Adipocyte (in vitro differentiated cells): ENCODE measurements at places on chromosomes 16 and 17.

GRCh38 chr17:77451894-77452852 is 311.4 kb downstream of the SEC14L1 start:
- peak; percentile 88 for DNase-seq

DNA sequence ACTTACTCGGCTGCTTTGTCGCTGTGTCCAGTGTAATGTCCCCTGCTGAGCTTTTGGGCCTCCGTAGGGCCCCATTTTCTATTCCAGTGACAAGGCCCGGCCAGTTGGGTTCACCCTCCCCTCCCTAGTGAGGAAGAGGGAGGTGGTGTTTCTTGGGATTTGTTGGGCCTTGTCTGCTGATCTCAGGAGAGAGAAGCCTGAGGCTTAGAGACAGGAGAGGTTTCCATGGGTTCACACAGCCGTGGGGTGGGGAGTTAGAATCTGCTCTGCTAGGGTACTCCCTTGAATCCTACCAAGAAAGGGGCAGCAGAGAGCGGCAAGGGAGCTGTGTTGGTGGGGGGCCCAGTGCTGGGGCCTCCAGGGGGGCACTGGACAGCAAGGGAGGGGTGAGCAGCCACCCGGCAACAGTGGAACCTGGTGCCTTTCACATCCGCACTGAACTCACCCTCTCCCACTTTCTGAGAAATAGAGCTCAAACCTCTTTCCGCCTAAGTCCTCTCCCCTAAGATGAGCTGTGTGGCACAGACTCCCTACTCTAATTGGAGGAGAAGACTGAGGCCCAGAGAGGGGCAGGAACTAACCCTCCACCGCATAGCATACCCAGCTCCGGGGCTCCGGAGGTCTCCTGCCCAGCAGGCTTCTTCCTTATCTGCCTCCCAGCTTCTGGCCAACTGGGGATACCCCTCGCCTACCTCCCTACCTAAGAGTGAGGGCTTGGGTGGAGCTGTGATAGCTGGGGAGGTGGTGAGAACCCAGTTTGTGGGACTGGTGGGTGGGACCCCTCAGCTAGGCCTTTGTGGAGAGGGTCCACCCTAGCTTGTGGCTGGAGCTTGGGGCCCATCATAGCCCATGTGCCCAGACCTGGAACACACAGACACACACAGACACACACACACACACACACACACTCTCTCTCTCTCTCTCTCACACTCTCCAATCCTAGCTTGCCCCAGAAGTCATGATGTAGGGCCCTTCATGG is 6.8 kb downstream of the TBKBP1 start:
- no peak for DNase-seq

DNA sequence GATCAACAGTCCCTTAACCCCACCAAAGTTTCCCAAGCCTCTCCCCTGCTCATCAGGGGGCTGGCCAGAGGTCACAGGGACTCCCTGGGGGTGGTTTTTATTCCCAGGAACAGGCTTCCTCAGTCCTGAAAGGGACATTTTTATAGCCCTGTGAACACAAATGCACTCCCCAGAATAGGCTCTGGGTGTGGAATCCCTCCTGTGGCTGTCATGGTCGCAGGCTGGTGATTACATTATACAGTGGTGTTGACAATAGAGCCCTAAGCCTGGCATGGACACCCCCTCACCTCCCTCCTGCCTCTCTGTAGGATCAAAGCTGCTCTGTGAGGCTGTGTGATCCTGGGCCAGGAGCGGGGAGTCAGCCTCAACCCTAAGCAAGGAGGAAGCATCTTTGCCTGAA is 1.4 kb upstream of the CA4 start:
- DNase-seq: no peak

- peak; percentile 87 for DNase-seq
Observed at GRCh38 chr16:1105888-1106620, 10.0 kb upstream of the C1QTNF8 start.

GRCh38 chr17:38798614-38799500 is 499 bp downstream of the PIP4K2B start:
- peak; percentile 73 for DNase-seq

DNA sequence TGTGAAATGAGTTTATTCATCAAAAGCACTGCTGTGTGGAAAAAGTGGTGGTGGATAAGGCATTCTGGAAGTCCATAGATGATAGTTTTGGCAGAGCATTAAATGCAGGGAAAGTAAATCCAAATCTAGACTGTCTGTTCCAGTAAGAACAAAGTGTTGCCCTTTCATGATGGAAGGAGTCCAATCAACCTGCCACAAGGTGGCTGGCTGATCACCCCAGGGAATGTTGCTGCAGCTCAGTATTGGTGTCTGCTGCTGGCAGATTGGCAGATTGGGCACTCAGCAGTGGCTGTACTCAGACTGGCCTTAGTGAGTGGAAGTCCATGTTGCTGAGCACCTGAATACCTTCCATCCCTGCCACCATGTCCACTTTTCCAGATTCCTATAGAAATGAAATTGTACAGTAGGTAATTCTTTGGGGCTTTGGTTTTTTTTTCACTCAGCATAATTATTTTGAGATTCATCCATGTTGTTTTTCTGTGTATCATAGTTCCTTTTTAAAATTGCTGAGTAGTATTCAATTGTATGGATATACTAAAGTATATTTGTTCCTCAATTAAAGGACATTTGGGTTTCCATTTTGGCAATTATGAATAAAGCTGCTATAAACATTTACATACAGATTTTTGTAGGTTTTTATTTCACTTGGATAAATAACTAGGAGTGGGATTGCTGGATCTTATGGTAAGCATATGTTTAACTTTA is 14.3 kb downstream of the DYNLL2 start:
- DNase-seq: no peak

DNA sequence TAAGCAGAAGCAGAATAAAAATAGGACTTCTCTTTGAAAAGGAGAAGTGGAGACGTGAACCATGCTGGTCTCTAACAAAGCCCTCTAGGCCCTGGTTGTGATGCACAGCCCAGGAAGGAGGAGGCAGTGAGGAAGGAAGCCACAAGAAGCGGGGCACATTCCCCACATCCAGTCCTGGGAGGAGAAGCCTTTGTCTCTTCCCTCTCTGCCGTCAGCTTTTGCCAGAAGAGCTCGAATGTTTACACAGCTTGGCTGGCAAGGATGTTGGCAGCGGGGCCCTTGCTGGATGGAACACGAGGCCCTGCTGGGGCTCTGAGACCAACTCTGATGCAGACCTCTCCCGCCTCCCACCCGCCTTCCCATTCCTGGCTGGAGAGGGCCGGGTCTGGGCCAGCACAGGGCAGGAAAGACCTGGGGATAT is 91.3 kb downstream of the MAF start:
- no peak for DNase-seq

DNA sequence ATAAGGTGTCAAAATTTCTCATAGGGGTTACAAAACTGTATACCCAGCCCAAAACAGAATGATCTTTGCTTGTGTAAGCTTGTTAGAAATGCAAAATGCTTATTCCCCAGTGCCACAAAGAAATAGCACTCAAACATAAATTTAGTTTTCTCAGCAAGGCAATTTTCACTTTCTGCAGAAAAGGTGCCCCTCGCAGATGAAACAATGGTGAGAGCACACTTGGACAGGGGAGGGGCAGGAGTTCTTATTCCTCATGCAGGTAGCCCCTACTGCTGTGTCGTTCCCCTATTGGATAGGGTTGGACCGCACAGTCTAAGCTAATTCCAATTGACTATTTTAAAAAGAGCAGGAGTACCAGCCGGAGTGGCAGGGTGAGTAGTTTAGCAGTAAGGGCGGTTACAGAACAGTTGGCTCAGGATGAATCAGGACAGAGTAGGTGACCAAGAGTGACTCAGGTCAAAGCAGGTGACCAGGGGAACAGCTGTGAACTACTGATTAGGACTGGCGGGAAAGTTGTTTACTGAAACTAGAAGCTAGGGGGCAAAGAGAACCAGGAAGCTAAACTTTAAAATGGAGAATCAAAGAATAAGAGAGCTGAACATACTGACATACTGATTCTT is 5.5 kb upstream of the LDHD start:
- no peak for DNase-seq

DNA sequence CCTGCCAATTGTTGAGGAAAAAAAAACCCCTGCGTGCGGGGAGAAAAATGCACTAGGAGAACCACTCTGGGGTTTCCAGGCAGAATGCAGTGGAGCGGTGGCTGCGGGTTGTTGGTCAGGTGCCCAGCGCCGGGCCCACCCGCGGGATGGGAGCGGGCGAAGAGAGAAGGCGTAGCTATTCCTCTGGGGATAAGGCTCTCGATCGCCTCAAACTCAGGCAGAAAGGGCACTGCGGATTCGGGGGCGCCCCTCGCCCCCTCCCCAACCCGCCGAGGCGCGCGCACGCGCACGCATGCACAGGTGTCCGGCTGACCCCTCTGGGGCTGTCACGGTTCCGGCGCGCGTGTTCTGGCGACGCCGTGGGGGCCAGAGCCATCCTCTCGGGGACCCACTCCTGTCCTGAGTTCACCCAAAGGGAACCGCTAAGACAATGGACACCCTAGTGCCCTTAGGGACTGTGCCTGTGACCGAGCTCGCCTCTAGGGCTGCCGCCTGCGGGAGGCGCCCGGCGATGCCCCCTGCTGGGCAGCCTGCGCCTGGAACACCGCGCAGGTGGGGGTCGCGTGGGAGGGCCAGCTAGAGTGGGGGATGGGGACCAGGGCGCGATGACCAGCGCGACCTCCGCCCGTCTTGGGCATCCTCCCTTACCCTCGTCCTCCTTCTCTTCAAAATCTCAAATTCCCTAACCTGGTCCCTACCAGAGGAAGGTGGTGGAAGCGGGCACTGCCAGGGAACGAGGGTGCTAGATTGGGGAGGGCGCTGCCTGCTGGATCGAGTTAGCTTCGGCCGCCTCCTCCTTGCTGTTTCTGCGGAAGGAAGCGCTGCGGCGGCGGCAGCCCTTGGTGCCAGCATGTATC is 14.4 kb upstream of the CBX8 start:
- DNase-seq: no peak

DNA sequence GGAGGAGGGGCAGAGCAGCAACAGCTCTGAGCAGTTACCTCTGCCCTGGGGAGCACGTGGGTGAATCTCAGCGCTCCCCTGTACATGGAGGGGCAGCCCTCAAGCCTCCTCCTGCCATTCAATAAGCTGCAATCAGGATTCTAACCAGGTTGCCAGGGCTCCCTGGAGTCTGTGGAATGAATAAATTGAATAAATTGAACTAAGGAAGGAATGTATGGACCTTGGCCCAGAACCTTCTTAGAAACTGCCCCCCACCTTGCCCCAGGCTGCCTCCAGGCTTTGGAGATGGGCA is 1.6 kb upstream of the CDH16 start:
- no peak for DNase-seq

- no peak for DNase-seq
Observed at GRCh38 chr17:63124536-63124935, 158.5 kb downstream of the TANC2 start.

GRCh38 chr17:44062871-44063270 is 3.6 kb downstream of the LSM12 start:
- DNase-seq: no peak

GRCh38 chr17:50922107-50922506 is 56.0 kb upstream of the TOB1 start:
- no peak for DNase-seq

DNA sequence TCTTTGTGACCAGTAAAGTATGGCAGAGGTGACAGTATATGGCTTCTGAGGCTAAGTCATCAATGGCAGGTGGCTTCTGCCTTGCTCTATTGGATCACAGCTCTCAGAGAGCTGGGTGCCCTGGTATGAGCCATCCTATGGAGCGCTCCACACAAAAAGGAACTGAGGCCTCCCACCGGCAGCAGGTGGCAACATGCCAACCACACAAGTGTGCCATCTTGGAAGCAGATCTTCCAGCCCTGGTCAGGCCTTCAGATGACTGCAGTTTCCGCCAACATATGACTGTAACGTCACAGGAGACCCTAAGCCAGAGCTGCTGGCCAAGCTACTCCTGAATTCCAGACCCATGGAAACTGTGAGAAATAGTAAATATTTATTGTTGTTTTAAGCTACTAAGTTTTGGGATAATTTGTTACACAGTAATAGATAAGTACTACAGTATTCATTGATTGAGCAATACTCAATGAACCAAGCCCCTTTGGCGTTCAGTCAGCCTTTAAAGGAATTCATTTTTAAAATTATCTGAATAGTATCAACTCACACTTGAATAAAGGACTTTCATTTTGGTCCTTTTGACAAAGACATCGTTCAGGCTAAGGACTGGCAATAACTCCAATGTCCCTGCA is 69.4 kb upstream of the LHX1 start:
- DNase-seq: no peak

DNA sequence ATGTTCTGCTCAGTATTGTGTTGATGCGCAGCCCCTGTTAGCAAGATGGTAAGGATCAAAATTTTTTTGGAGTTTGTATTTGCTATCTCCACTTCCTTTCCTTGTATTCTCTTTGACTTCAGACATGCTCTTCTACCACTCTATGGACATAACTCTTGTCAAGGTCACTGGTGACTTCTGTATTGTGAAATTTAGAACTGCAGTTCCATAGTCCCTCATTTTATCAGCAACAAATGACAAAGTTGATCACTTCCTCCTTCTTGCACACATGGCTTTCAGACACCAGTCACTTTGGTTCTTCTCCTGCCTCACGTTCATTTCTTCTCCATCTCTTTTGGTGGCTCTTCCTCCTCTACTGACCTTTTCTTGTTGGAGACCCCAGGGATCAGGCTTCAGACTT is 21.1 kb downstream of the COX11 start:
- no peak for DNase-seq

GRCh38 chr16:85616607-85617321 is 3.6 kb downstream of the GSE1 start:
- no peak for DNase-seq

DNA sequence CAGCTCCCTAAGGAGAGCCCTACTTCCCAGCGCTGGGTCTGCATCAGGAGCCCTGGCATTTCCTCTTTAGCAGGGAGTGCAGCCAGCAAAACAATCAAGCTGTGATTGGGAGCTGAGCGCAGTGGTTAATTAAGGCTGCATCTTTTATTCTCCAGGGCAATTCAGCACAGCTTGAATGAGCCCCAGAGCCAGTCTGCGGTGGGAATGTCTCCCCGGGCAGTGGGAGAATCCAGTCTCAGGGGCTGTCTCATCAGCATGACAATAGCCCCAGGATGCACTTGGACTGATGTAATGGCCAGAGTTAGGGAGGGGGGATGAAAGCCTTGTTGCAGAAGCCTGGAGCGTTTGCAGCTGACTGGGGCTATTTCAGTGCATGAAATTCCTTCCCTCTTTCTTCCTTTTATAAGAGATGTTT is 292.6 kb upstream of the SOX9 start:
- DNase-seq: no peak

- DNase-seq: peak; percentile 84
Observed at GRCh38 chr17:63838631-63839171, 3.8 kb downstream of the SMARCD2 start.

- DNase-seq: peak; percentile 44
Observed at GRCh38 chr17:19383681-19384470, 3.1 kb downstream of the MFAP4 start.

GRCh38 chr17:81524039-81524864 is 3.9 kb upstream of the FSCN2 start:
- no peak for DNase-seq

DNA sequence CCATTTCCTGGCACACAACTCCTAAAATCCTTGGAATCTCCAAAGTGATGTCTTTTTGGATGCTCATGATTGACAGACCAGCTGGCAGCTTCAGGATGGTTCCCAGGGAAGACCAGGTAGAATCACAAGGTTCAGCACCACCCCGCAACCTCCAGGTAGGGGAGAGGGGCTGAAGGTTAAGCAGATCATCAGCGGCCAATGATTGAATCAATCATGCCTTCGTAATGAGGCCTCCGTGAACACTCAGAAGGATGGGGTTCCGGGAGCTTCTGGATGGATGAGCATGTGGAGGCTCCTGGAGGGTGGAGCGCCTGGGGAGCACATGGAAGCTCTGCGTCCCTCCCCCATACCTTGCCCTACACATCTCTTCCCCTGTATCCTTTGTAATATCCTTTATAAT is 185.9 kb downstream of the SEC14L1 start:
- DNase-seq: no peak
